Activated CD4-positive, alpha-beta T cell treated with anti-CD3 and anti-CD28 coated beads, Interleukin-2, amount 50 U/mL, for 1 hour (primary cell): ENCODE measurements at places on chromosomes 2 and 18.

GRCh38 chr18:36066686-36067054 is 689 bp downstream of the RPRD1A start:
- DNase-seq: no peak

DNA sequence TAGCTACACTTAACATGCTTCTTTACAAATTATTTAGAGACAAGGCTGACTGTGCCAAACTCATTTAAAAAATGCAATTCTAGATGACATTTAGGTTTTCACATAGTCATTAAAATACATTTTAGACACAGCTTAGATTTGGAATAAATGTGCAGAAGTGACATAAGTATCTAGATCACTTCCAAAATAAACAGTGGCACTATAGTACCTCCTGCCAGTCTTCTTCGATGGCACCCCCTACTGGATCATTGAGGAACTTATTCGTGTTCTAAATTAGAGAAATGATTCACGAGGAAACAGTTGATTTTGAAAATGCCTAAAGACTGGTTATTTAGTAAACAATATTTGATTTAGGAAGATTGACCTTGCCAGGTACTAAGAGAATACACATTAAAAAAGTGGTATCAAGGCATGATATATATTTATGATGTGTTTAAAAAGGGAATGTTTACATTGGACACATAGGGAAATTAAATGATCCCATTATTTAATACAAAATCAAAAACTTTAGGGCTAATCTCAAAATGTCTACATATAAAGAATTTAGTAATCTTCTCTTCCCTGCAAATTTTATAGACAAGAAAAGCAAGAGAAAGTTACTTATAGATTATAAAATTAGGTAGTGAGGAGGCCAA is 323.9 kb downstream of the XIRP2 start:
- no peak for DNase-seq

DNA sequence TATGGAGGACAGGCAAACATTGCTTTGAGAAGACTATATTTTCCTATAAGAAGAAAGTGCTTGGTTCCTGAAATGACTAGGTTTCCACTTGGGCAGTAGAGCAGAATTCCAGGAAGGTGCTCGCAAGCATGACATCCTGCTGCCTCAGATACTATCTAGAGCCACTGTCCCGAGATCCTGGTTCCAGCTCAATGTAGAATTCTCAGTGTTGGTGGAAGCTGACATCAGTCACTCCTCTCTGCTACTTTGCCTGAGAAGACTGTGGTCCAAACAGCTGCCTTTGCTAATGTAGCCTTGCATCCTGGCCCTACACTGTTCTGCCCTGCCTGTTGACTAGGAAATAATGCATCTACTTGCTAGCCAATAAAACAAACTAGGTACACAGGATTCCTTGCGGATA is 50.0 kb upstream of the ITGA6 start:
- no peak for DNase-seq

- DNase-seq: no peak
Measured at GRCh38 chr2:7915302-7916091, 766.4 kb upstream of the ID2 start.

- DNase-seq: no peak
Measured at GRCh38 chr2:1874101-1874865, 130.0 kb upstream of the PXDN start.

DNA sequence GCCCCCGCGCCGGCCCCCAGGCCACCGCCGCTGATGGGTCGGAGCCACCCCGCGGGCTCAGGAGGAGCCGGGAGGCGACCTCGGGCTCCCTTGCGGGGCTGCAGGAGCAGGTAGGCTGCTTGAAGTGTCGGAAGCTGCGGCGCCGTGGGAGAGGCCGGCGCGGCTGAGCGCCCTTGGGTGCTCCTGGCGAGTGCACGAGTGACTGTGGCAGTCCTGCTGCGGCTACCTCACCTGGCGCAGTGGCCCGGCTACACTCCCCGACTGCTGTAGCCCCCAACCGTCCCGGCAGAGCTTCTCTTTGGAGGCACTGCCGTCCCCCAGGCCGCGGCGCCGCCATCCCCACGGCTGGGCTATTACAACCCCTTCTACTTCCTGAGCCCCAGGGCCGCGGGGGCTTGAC is 10.0 kb upstream of the LYPD6 start:
- DNase-seq: no peak
